Left lung (tissue), 14 donors: ENCODE measurements at places on chromosomes 4 and X. TPM values are rescaled to one million over a fixed set of nuclear protein-coding genes. Genes with fewer than 3 reads are reported as not detected.

DNA sequence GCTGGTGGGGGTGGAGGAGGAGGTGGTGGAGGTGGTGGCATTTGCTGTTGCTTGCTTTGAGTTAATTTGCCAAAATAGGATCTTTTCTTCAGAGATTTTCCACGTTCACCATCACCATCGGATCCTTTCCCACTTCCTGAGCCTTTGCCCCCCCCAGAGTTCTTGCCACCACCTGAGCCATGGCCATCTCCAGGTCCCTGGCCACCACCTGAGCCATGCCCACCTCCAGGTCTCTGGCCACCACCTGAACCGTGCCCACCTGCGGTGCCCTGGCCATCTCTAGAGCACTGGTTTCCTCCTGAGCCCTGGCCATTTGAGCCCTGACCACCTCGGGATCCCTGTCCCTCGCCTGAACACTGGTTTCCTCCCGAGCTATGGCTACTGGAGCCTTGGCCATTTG lies 1.9 kb downstream of the IRS4 start:
- H3K4me3 ChIP-seq = no peak overlapping the region
- H3K36me3 ChIP-seq = no peaks in the 10 kb centered on the region
- peaks cover 96% of the 10 kb centered on the region for H3K27me3 ChIP-seq
- H3K27ac ChIP-seq = no peak overlapping the region
- no peak for DNase-seq

GRCh38 chr4:138311771-138312535 lies 69.8 kb upstream of the SLC7A11 start:
- H3K36me3 ChIP-seq = no peaks in the 10 kb centered on the region
- no peaks in the 10 kb centered on the region for H3K4me1 ChIP-seq
- no peak for DNase-seq
- no peak overlapping the region for H3K27ac ChIP-seq

- H3K27me3 ChIP-seq = peaks cover 28% of the 10 kb centered on the region
- peaks cover 84% of the 10 kb centered on the region for H3K4me1 ChIP-seq
- H3K36me3 ChIP-seq = no peaks in the 10 kb centered on the region
- no peak overlapping the region for H3K4me3 ChIP-seq
Observed at GRCh38 chr4:8201321-8201781, 2.3 kb downstream of the SH3TC1 start.

DNA sequence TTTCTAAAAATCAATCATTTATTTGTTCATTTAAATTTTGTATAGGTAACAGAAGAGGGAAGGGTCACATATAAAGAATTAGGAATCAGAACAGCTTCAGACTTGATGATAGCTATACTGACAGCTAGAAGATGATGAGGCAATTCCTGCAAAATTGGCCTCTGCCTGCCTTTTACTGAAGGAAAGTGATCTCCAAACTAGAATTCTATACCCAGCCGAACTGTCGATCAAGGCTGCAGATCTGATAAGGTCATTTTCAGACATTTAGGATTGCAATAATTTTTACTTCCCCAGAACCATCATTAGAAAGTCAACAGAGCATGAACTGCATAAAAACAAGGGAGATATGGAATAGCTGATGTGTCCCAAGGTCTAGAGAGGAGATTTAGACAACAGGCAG lies 66.3 kb downstream of the HTRA3 start:
- H3K36me3 ChIP-seq = no peaks in the 10 kb centered on the region
- no peaks in the 10 kb centered on the region for H3K27me3 ChIP-seq
- no peaks in the 10 kb centered on the region for H3K4me1 ChIP-seq
- no peak overlapping the region for H3K27ac ChIP-seq
- no peak overlapping the region for H3K4me3 ChIP-seq

GRCh38 chr4:28702571-28702970 lies 1841.9 kb downstream of the STIM2 start:
- H3K36me3 ChIP-seq = no peaks in the 10 kb centered on the region
- no peak for DNase-seq
- no peak overlapping the region for H3K4me3 ChIP-seq
- no peaks in the 10 kb centered on the region for H3K4me1 ChIP-seq
- no peaks in the 10 kb centered on the region for H3K27me3 ChIP-seq
- H3K27ac ChIP-seq = no peak overlapping the region

DNA sequence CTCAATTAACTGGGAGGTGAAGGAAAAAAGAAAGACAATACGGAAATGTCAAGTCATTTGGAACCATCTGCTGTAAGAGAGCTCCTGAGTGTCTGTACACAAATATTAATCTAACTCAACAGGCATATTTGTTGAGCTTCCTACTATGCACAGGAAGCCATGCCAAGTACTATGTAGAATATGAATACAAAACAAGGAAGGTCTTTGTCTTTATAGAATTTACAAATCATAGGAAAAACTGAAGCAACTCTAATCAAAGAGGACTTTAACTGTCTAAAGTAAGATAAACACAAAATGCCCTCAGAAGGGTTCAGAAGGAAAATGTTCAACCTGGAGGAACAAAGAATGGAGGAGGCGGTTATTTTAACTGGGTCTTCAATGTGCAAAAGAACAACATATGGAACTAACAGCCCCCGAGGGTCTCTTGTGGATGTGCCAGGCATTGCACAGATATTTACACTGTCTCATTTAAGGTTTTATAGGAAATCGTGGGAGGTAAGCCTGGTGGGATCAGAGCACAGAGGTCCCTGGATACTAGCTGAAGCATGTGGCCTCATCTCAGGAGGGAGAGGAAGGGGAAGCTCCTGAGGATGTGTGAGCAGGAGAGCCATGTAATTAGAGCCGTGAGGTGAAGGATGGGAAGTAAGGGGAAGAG lies 5.8 kb downstream of the FAM114A1 start:
- no peak overlapping the region for H3K4me3 ChIP-seq
- H3K27me3 ChIP-seq = no peaks in the 10 kb centered on the region
- no peak for DNase-seq
- peak overlapping the region; percentile 54 for H3K27ac ChIP-seq

GRCh38 chrX:47093248-47093647 lies 15.0 kb downstream of the RGN start:
- no peaks in the 10 kb centered on the region for H3K27me3 ChIP-seq
- DNase-seq = no peak
- no peaks in the 10 kb centered on the region for H3K4me1 ChIP-seq
- no peaks in the 10 kb centered on the region for H3K36me3 ChIP-seq
- no peak overlapping the region for H3K27ac ChIP-seq
- no peak overlapping the region for H3K4me3 ChIP-seq

GRCh38 chr4:78129383-78130108 lies 72.4 kb downstream of the FRAS1 start:
- DNase-seq = no peak
- H3K4me3 ChIP-seq = no peak overlapping the region
- H3K36me3 ChIP-seq = no peaks in the 10 kb centered on the region

DNA sequence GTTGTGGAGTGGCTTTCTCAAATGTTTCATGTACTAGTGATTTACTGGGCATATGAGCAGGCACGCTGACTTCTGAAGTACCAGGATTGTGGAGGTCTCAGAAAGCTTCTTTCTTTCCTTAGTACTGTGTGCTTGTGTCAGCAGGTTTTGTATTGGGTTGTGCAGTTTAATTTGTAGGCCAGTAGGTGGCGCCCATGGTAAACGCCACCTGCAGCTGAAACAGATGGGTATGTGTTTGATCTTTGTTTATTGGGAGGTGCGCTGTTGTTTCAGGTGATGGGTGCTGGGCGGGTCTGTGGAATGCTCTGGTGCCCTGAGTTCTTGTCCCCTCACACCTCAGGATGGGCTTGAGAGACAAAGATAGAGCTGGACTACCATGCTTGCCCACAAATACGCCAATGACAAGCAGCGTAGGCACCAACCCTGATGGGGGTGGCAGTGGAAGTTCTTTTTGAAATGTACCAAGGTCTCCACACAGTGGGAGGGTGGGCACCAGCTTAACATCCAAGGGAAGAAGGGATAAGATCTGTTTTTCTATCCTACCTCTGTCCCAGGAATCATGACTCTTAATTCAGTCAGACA lies 141.5 kb downstream of the RPS6KA6 start:
- peak; percentile 21 for DNase-seq
- no peaks in the 10 kb centered on the region for H3K36me3 ChIP-seq
- no peaks in the 10 kb centered on the region for H3K4me1 ChIP-seq

DNA sequence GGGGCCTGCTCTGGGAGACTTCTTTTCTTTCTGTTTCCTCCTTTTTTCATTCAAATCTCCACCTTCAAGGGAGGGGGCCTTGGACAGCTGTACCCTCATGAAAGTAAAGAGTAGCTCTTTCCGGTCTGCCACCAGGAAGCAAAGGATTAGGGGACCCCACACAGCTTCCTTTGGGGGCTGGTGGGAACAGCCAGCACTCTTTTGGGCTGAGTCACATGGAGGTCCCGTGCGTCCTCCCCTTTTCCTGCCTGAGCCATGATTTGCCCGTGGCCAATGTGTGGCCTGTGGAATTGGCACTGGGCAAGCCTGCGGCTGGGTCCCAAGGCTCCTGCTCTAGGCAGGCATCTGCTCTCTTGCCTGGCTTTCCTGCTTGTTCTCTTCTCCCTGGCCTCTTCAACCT lies 65.5 kb downstream of the FHDC1 start:
- no peak overlapping the region for H3K4me3 ChIP-seq
- H3K4me1 ChIP-seq = peaks cover under 1% of the 10 kb centered on the region
- no peak for DNase-seq
- H3K27me3 ChIP-seq = no peaks in the 10 kb centered on the region
- no peaks in the 10 kb centered on the region for H3K36me3 ChIP-seq
- no peak overlapping the region for H3K27ac ChIP-seq

- no peak overlapping the region for H3K27ac ChIP-seq
- DNase-seq = peak; percentile 24
- H3K27me3 ChIP-seq = no peaks in the 10 kb centered on the region
- H3K4me3 ChIP-seq = no peak overlapping the region
- no peaks in the 10 kb centered on the region for H3K36me3 ChIP-seq
- no peaks in the 10 kb centered on the region for H3K4me1 ChIP-seq
Observed at GRCh38 chrX:77404419-77404818, 42.8 kb upstream of the FGF16 start.

- H3K4me3 ChIP-seq = no peak overlapping the region
- H3K36me3 ChIP-seq = no peaks in the 10 kb centered on the region
- H3K4me1 ChIP-seq = no peaks in the 10 kb centered on the region
- H3K27ac ChIP-seq = no peak overlapping the region
Observed at GRCh38 chr4:158146736-158147135, 26.1 kb downstream of the GASK1B start.

- H3K27ac ChIP-seq = no peak overlapping the region
- DNase-seq = no peak
- no peaks in the 10 kb centered on the region for H3K27me3 ChIP-seq
- no peaks in the 10 kb centered on the region for H3K4me1 ChIP-seq
- H3K4me3 ChIP-seq = no peak overlapping the region
- H3K36me3 ChIP-seq = no peaks in the 10 kb centered on the region
Observed at GRCh38 chr4:170420255-170420693, 330.5 kb upstream of the AADAT start.

GRCh38 chr4:73585345-73585744 lies 34.9 kb downstream of the RASSF6 start:
- H3K27me3 ChIP-seq = no peaks in the 10 kb centered on the region
- no peaks in the 10 kb centered on the region for H3K4me1 ChIP-seq
- no peak for DNase-seq
- no peaks in the 10 kb centered on the region for H3K36me3 ChIP-seq

DNA sequence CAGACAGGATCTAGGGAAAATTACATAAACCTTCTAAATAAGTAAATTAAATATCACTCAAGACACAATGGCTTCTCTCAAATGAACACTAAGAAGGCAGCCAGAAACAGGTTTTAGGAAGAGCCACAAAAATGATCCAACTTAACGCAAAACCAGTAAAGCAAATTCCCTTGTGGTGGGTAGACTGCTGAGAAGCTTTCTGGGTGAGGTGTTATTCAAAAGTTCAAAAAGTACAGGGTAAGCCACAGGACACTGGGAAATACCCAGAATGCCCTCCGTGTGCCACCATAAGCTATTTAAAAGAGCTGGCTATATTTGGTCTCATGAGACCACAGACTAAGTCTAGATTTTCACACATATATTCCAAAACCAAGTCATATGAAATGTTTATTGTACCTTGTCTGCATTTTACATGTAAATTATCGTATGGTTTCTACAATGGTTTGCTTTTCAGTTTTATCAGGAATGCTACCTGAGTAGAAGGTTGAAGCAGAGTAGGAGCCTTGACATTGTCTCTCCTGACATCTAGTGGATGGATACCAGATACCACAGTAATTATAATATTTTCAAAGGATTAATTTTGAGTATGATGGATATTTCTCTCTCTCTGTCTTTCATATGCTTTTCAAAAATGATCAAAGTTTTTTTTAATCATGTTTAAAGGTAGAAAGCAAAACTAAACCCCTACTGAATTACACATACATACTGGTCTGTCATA lies 109.3 kb upstream of the KLHL13 start:
- peaks cover 3% of the 10 kb centered on the region for H3K27me3 ChIP-seq
- H3K4me1 ChIP-seq = no peaks in the 10 kb centered on the region
- H3K4me3 ChIP-seq = no peak overlapping the region
- no peak for DNase-seq

DNA sequence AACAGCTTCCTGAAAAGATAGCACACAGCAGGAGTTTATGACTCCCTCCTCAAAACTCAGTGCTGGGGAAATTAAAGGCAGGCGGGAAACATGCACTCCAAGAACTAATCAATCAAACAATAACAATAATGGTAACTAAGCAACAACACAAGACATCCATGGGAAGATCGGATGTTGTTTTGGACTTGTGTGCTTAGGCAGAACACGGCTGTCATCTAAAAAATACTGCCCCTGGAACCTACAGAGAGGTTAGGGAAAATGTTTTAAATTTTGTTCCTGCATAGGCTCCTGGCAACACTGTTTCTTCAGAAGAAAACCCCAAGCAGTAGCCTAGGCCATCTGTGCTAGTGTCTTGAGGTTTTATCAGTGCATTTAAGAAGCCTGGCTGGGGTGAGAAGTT lies 1378.2 kb downstream of the STIM2 start:
- H3K36me3 ChIP-seq = no peaks in the 10 kb centered on the region
- H3K27ac ChIP-seq = no peak overlapping the region
- H3K27me3 ChIP-seq = no peaks in the 10 kb centered on the region
- DNase-seq = no peak

- H3K4me1 ChIP-seq = no peaks in the 10 kb centered on the region
- H3K27me3 ChIP-seq = no peaks in the 10 kb centered on the region
- H3K27ac ChIP-seq = no peak overlapping the region
- DNase-seq = no peak
- H3K36me3 ChIP-seq = no peaks in the 10 kb centered on the region
Observed at GRCh38 chr4:177667687-177668086, 225.4 kb upstream of the AGA start.

DNA sequence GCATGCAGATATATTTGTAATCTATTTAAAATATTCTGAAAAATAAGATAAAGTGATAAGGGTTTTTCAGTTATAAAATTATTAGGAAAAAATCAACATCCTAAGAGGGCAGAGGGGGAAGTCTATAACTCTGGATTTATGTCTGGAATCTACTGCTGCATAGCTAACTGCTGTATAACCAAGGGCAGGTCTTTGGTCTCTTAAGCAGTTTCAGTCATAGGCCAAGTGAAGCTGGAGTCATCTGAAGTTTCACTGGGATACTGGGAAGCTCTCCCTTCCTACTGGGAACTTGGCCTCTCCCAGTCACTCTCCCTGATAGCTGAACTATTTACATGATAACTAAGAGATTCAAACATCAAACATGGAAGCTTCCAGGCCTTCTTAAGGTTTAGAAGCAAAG lies 1409.9 kb upstream of the PCDH7 start:
- DNase-seq = no peak
- no peaks in the 10 kb centered on the region for H3K36me3 ChIP-seq
- no peak overlapping the region for H3K4me3 ChIP-seq
- no peak overlapping the region for H3K27ac ChIP-seq

- DNase-seq = no peak
- peaks cover 38% of the 10 kb centered on the region for H3K4me1 ChIP-seq
- H3K27me3 ChIP-seq = no peaks in the 10 kb centered on the region
- H3K4me3 ChIP-seq = no peak overlapping the region
- H3K36me3 ChIP-seq = peaks cover 5% of the 10 kb centered on the region
Observed at GRCh38 chrX:1386338-1387127, 5.4 kb downstream of the SLC25A6 start.

Gene PRDM5
- polyA plus RNA-seq = 32.2 TPM

Gene F8A2
- not detected for polyA plus RNA-seq

Gene CXCR3
- polyA plus RNA-seq = 0.31 TPM

Gene DGAT2L6
- polyA plus RNA-seq = not detected

Gene PSAPL1
- polyA plus RNA-seq = 0.10 TPM

Gene FABP2
- not detected for polyA plus RNA-seq
